Stimulated activated CD8-positive, alpha-beta memory T cell treated with anti-CD3 and anti-CD28 coated beads, Interleukin-15, amount 100 ng/mL, for 4 hours (primary cell): ENCODE measurements at places on chromosomes 11 and 22.

DNA sequence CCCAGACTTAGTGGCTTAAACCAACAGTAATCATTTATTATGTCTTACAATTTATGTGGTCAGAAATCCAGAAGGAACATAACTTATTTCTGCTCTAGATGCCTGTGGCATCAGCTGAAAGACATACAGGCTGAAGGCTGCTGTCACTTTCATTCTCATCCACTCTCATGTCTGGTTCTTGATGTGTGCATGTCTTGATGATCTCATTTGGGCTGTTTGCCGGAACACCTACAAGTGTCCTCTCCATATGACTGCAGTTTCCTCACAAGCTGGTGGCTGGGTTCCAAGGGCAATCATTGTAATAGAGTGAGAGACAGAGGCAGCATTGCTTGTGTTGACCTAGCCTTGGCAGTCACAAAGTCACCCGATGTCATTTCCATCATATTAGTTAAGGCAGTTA, 1375.9 kb upstream of the RAG2 start:
- no peak for DNase-seq

- no peak for DNase-seq
Measured at GRCh38 chr11:23974051-23974450, 522.8 kb upstream of the LUZP2 start.

DNA sequence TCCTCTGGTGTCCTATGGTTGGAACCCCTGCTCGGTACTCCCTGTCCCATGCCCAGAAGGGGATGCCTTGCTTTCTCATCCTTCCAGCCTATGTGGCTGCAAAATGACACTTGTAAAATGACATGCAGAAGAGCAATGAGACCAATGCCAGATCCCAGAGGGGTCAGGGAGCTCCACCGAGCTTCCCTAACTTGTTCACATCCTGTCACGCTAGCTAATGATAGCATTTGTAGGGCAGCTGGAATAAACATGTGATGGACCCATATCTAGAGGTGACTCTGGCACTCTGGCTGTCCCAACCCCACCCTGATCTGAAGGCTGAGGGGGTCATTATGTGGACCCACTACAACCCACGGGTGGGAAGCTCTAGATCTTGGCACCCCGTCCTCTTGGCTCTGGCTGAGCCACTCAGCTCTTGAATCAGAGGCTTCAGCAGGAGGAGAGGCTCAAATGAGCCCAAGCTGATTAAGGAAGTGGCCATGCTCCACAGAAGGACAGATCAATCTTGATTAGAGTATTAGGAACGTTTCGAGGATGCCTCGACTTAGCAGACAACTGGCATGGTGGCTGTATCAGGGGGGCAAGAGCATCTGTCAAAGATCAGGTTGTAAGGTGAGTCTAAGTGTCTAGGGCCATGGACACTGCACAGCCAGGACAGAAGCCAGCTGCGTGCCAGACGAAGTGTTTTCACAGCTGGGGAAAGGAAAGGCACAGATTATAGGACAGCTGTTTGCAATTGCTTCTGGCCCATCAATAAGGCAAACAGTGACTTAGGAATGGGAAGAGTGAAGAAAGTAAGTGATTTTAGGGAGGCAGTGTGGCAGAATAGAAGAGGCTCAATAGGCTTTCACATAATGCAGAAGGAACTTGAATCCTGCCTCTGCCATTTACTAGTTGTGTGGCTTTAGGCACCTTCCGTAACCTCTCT, 182.8 kb downstream of the KIRREL3 start:
- DNase-seq, result no peak

GRCh38 chr11:69172674-69173073, 16.9 kb downstream of the SMIM38 start:
- DNase-seq, result no peak

DNA sequence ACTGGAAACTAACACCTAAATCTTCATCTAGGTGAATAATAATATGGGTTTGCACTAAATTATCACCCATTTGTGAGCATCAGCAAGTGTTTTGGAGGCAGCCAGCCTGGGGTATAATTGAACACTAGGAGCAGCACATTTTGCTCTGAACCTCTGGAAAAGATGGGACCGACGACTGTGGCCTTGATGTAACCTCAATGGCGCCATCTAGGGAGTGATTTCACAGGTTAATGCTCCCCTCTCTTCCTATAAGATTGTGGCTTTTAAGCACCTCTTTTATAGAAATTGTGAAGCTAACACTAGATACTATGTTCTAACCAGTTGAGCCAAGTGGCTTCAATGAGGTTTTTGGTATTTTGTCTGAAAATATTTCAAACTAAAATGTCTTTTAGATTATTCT, 203.7 kb downstream of the NELL1 start:
- DNase-seq, result no peak

- no peak for DNase-seq
Measured at GRCh38 chr11:60183591-60184205, 815 bp upstream of the MS4A6A start.

- DNase-seq, result no peak
Measured at GRCh38 chr11:42890773-42891172, 421.0 kb upstream of the API5 start.

DNA sequence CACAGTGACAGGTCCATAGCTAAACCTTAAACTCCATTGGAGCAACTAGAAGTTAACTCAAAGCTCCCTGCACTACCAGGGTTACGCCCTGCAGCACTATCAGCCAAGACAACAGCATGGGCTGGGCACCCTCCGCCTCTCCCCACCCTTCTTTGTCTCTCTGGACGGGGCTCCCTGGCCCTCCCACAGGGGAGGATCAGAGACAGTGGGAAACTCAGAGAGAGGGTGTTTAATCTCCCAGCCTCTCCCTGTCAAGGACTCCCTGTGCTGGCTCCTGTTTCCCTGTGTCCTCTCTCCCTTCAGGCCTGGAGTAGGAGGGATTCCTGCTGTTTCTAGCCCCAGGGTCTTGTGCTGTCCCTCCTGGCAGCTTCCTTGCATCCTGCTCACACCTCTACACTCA, 56.9 kb upstream of the CSNK2A3 start:
- no peak for DNase-seq

GRCh38 chr11:65381716-65382032, 772 bp downstream of the SLC25A45 start:
- DNase-seq, result no peak

GRCh38 chr22:31544481-31545480, 48.4 kb downstream of the SFI1 start:
- no peak for DNase-seq

DNA sequence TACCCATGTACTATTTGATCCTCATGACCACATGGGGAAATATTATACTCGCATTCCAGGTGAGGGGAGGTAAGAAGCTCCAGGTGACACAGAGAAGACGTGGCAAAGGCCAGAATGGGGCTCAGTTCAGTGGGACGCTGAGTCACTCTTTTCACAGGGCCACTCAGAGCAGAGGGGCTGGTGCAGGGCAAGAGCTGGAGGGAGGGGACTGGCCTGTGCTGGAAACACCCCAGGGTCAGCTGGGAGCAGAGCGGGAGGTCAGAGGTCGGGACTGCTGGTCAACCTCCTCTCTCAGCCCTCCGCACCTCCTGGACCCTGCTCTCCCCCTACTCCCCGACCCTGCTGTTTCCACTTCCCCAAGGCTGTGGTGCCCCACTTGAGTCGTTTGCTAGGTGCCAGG, 12.1 kb downstream of the APOL3 start:
- no peak for DNase-seq

GRCh38 chr11:76256448-76256847, 50.1 kb upstream of the WNT11 start:
- no peak for DNase-seq

- no peak for DNase-seq
Measured at GRCh38 chr11:62832336-62833234, at the start of gene TEX54. Gene TEX54, minus strand, starts transcription at chr11:62832841.

- DNase-seq, result no peak
Measured at GRCh38 chr11:129385801-129386200, 10.2 kb downstream of the BARX2 start.

GRCh38 chr22:17950651-17951214, 73.6 kb downstream of the MICAL3 start:
- no peak for DNase-seq

- DNase-seq, result no peak
Measured at GRCh38 chr11:83255366-83255765, 30.8 kb downstream of the CCDC90B start.

- DNase-seq, result no peak
Measured at GRCh38 chr22:41092847-41093411, 537 bp downstream of the EP300 start.

DNA sequence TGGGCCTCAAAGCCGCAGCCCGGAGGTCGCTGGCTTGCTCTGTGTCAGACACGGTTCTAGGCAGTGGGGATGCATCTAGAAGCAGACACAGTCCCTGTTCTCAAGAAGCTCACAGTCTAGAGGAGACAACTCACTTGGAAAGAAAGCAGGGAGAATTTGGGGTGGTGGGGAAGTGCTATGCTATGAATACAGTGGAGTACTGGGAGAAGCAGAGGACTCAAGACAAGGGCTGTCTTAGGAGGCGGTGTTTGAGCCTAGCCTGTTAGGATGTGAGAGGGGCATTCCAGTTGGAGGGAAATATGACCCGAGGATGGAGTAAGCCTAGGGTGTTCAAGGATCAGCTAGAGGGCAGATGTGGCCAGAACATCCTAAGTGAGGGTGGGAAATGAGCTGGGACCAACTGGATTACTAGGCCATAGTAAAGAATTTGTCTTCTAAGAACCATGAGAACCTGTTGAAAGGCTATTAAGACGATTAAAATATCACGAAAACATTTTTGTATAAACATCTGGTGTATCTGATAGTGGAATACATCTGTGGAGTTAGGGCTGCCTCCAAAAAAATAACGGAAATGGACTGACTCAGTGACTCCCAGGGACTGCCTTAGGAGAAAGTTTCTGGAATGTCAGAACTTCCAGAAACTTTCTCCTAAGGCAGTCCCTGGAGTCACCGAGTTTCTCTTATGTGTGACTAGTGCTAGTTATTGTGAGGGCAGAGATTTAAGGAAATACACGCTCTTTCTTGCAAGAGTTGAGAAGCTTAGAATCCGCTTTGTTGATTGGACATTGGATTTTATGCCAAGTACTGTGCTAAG, 1.1 kb upstream of the PITPNB start:
- DNase-seq, result no peak

GRCh38 chr11:79834015-79834414, 393.2 kb upstream of the TENM4 start:
- DNase-seq, result no peak

GRCh38 chr22:44012162-44012561, 11.9 kb upstream of the PARVB start:
- DNase-seq, result no peak

DNA sequence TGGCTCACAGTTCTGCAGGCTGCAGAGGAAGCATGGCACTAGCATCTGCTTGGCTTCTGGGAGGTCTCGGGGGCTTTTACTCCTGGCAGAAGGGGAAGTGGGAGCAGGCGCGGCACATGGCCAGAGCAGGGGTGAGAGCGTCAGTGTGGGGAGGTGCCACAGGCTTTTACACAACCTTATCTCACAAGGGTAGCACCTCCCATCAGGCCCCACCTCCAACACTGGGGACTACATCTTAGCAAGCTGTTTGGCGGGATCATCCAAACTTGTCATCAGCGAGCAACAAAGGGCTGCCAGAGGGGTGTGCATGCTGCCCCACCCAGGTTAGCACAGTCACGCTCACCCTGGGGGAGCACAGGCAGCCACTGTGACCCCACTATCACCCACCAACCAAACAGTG, 18.9 kb upstream of the YPEL1 start:
- no peak for DNase-seq

DNA sequence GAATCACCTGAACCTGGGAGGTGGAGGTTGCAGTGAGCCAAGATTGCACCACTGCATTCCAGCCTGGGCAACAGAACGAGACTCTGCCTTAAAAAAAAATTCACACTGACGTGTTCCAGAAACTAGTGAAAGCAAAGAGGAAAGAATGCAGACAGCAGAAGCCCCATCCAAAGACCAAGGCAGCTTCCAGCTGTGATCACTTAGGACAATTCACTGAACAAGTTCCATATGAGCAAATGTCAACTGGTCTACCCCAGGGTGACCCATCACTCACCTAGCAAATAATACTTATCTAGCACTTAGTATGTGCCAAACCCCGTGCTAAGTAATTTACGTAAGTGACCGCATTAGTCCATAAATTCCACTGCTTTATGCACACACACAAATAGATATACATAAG, 138.9 kb downstream of the LARGE1 start:
- DNase-seq, result no peak

DNA sequence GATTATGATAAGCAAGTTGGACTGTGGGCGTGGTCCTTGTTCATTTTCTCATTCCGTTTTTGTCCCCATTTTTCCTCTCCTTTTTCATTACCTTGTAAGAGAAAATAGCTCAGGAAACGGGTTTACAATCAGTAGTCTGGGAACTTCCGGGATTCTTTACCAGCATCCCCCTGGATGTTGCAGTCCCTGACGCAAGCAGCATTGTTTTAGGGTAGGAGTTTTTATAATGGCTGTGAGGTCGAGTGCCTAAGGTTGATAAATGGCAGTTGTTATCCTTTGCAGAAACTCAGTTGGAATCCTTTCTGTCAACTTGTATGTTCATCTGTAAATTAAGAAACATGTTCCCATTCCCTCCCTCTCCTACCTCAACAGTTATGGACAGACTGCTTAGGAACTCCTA, 68.3 kb downstream of the ARHGEF12 start:
- DNase-seq, result no peak

- DNase-seq, result no peak
Measured at GRCh38 chr11:103808252-103808651, 228.2 kb upstream of the DDI1 start.

DNA sequence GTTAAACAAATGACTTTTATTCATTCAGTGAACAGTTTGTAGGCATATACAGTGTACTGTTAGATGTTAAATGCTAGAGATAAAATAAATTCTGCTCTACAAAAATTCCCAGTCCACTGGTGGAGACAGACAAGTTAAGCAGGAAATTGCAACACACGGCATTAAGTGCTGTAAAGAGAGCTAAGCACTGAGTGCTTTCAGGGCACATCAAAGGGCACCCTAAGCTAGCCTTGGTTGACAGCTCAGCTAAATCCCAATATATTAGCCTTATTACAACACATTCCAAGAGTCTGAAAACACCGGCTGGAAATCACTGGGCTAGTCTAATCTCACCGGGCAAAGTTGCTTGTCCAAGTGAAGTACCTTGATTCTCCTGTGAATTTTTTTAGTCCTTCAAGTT, 55.1 kb downstream of the NOX4 start:
- no peak for DNase-seq

DNA sequence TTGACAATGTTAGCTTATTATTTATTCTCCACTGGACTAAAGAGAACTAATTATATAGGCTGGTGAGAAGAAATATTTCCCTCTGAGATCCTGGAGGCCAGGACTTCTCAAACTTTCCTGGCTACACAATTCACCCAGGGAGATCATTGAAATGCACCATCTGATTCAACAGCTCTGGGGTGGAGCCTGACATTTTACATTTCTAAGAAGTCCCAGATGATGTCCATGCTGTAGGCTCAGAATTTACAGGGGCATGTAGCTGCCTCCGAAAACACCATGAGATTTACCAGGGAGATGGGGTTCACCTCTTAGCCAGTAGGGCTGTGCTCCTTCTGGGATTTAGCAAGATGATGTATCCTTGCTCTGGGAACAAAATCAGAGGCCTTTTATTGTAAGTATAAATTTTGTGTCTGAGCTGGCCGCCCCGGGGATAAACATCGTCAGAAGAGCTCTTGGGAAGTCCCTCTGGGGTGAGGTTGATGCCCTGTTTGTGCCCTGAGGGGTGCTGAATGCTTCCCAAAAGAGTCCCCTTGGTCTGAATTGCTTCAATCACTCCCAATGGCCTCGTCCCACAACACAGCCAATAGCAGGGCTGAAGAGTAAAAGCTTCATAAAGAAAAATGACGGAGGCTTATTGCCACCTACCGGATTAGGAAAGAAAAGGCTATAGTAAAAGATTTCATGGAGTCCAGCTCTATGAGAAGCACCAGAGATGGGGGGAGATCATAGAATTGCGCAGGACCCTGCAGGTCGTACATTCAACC, 33.4 kb upstream of the API5 start:
- no peak for DNase-seq

- DNase-seq, result no peak
Measured at GRCh38 chr11:47460571-47461235, 11.8 kb upstream of the RAPSN start.
